ENCODE measurements at places on chromosomes 6 and 20. TPM values are rescaled to one million over a fixed set of nuclear protein-coding genes. Genes with fewer than 3 reads are reported as not detected.

Gene PARD6B
- 5.8 TPM for total RNA-seq

Gene TCP11
- not detected for total RNA-seq

Gene MUC21
- total RNA-seq: not detected

Gene OR2J3
- not detected for total RNA-seq

Gene SLC22A1
- total RNA-seq: 1.4 TPM

Gene SLPI
- total RNA-seq: 273 TPM

All from MCF 10A (cell line).